NCI-H2081 (cell line): ENCODE measurements at places on chromosomes 12 and 14.
A peak's percentile ranks its signal among the peaks of the same experiment; 100 is the strongest.

DNA sequence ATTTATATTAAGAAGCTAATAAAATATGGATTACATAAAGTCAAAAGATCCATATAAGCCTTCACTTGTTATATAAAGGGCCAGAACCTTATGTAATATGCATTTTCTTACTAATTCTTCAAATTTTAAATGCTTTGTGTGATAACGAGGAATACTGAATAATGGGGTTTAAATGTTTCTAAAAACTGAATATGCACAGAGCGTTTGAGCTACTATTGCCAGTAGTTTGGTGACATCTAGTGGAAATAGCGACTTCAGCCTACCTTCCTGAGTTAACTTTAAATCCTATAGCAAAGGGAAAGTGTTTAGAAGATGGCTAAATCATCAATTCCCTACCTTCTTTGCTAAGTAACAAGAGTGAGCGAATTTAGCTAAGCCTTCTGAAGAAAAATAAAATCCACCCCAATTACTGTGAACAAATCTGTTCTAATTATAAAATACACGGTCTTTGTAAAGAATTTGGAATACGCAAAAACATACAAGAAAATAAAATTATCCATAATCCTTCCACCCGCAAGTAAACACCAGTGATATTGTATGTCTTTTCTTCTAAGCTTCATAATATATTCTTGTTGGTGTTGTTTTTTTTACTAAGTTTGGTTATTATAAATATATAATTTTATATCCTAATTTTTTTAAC lies 115.5 kb upstream of the G2E3 start:
- peak; percentile 78 for DNase-seq

GRCh38 chr12:9718968-9719367 lies 13.9 kb downstream of the CLECL1 start:
- no peak for DNase-seq

DNA sequence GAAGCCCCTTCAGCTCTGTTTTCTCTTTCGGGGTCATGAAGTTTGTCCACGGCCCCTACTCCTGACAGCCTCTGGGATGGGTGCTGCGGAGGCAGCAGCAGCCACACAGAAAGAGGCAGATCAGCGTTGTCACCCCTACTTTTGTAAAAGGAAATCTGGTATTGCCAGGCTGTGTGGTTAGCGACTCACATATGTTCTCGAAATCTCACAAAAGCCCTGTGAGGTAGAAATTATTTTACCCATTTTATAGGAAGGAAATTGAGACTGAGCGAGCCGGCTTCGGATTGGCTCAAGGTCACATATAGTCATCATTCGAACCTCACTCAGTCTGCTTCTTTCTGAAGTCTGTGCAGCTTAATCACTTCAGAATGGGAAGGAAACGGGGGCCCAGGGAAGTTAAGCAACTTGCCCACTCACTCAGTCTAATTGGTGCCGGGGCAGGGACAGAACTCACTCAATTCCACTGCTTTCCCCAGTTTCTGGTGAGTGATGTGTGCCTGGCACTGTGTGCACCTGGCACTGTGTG lies 1.1 kb upstream of the CKAP4 start:
- no peak for DNase-seq

DNA sequence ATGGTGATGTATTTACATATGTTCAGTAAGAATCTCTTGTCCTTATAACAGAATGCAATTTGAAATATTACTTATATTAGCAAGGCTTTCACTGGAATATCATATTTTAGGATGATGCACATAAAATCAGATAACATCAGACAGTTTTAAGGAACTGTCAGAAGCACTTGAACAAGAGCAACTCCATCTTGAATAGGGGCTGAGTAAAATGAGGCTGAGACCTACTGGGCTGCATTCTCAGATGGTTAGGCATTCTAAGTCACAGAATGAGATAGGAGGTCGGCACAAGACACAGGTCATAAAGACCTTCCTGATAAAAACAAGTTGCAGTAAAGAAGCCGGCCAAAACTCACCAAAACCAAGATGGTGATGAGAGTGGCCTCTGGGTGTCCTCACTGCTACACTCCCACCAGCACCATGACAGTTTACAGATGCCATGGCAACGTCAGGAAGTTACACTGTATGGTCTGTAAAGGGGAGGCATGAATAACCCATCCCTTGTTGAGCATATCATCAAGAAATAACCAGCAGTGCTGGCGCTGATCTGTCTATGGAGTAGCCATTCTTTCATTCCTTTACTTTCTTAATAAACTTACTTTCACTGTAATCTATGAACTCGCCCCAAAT lies 27.6 kb upstream of the ETV6 start:
- DNase-seq = peak; percentile 22

- DNase-seq = no peak
Observed at GRCh38 chr14:67940486-67941455, 121.2 kb downstream of the RAD51B start.

DNA sequence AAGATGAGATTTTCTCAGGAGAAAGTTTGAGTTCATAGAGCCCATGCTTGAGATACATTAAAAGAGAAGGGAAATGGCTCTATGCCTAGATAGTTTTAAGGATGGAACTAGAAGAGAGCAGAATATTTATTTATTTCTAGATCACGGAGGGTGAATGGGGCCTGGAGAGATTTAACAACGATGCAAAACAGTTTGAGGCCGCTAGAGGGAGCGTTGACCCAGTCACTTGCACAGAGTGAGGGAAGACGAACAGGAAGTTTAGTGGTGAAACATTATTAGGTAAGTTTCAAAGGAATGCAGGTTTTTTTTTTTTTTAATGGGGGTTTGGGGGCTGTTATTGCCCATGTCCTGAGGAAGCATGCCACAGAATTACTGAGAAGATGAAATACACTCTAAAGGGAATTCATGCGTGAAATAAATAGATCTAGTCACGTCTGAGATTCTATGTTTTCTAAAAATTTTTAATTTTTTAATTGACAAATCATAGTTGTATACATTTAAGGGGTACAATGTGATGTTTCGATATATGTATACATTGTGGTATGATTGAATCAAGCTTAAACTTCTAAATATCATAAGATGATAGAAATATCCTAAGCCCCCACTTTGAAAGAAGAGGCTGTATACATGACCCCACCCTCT lies 14.8 kb upstream of the PPP1R1A start:
- DNase-seq = peak; percentile 24

DNA sequence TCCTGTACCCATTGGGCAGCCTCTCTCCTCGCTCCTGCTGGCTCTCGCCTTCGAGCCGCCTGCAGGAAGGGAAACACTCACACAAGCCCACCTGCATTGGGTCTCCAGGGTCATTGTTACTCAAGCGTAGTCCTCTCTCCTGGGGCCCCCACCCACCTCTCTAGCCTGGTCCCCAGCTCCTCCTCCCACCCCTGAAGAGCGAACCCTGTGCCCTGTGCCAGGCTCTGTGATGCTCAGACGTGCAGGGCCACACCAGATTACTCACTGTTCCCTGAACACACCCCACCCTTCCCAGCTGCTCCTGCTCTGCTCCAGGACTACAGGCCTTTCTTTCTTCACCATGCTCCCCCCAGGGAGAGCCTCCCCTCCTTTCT lies 88.1 kb downstream of the NINJ2 start:
- no peak for DNase-seq

DNA sequence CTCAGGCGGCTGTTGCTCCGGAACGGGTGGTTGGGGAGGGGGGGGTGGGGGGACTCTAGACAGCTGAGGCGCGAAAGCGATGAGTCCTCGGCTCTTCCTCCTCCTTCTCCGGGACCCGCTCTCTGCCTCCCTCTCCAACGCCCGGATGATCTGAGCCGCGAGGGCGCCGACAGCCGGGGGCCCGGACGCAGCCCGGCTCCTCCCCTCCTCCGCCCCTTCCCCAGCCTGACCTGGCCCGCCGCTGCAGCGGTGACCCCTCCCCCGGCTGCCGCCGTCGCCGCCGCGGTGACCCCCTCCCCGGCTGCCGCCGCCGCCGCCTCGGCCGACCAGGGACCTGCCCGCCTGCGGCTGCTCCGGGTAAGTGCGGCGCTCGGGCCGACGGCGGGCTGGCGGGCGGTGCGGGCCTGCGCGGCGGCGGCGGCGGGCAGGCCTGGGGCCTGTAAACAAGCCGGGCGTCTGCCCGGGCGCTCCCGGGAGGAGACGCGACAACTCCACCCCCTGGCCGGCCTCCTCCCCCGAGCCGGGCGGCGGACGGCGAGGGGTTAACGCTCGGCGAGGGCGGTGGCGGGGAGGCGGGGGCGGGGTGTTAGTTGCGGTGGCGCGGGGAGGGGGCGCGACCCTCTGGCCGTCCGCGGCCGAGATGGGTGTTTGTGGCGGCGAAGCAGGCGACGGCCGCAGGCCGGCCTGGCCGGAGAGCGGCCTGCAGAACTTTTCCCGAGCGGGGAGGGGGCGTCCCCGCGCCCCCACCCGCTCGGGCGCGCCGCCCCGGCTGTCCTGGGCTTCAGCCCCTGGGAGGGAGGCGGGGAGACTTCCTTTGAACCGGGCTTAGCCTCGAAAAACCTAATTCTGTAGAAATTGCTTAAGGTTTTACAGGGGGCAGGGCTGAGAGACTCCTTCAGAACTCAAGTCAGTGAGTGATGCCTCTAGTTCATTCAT lies 568 bp downstream of the PPM1A start:
- peak; percentile 54 for DNase-seq

DNA sequence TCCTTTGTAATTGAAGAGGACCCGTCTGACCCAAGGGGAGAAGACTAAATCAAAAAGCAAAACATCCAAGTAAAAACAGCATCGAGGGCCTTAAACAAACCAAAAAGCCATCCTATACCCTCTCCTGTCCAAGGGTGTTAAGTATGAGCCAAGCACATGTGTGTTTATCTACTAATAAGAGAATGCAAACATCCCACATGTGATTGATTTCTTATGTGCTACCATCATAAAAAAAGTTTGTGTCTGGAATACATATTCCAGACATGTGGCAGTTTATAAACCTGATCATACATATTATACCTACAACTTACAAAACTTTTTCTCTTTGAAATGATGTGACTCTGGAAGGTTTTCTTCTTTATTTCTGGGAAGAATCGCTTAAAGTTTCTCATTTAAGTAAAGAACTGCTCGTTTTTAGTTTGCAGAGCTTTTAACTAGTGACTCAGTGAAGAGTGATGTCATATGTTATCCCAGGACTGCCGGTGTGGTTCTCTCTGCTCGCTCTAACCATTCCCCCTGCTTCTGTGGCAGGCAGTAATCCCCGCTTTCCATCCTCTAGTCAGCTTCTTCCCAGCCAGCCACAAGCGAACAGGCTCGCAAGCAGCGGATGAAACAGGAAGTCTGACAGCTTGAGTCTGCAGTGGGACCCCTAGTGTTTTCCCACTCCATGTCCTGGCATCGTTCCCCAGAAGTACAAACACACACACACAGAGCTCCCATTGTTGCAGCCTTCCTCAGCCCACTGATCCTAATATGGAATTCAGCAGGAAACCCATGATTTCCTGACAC lies 431 bp upstream of the RHOJ start:
- DNase-seq = peak; percentile 97

DNA sequence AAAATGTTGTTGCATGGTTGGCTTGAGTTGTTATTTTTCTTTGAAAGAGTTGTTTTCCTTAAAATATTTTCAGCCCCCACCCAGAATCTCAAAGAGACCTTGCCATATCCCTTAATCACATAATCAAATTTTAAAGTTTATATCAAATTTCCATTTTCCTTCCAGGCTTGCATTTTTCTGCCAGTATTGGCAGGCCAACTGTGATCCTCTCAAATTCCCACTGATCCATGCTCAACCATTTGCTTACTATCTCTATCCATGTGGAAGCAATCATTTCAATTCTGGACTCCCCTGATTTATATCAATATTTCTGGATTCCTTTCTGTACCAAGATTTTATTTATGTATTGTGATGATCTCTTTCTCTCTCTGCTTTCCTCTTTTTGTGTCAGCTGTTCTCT lies 64.2 kb upstream of the PYGL start:
- DNase-seq = no peak

DNA sequence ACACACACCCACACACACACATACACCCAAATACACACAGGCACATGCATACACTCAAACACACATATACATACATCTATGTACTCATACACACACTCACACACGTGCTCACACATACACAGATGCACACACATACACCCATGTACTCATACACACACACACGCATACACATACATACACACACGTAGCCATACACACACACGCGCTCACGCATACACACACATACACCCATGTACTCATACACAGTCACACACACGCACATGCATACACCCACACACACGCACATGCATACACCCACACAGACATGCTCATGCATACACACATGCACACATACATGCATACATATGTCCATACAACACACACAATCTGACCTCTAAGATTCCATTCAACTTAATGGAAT lies 87.7 kb upstream of the ANO2 start:
- no peak for DNase-seq

- no peak for DNase-seq
Observed at GRCh38 chr14:59292028-59292427, 103.6 kb downstream of the DAAM1 start.

- no peak for DNase-seq
Observed at GRCh38 chr12:93759512-93760081, 82.4 kb downstream of the CRADD start.

GRCh38 chr12:25189656-25190055 lies 5.3 kb downstream of the DNAI7 start:
- DNase-seq = no peak

DNA sequence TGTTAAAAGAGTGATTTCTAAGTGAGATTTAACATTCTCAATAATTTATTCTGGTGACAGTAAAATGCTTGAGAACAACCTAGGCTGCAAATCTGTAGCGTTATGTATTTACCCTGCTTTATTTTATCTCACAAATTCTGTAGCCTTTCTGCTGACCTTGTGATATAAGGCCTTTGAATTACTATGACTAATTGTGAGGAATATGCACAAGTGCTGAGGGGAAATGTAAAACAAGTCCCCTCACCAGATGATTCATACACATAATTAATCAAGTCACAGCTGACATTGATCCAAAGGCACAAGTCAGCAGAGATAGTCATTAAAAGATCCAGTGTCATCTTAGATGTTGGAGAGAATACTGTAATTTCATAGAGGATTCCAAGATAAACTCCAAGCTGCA lies 992.7 kb upstream of the USP15 start:
- DNase-seq = no peak

GRCh38 chr14:39145266-39145966 lies 24.7 kb downstream of the TRAPPC6B start:
- no peak for DNase-seq

DNA sequence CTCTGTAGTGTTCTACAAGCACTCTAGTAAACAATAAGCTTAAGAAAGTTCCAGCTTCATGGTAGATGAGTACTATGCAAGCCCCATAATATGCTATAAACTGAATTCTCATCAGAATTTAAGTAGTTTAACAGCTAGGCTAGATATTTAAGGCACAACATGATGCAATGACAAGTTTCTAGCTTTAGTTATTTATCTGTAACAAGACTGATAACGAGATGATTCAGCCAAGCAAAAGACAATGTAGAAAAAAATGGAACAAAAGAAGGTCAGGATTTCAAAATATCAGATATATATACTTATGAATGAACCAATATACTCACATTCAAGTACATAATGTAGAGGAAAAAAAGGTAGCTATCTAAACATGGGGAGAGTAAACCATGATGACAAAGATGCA lies 61.0 kb upstream of the RERGL start:
- no peak for DNase-seq

- DNase-seq = no peak
Observed at GRCh38 chr12:75409830-75410229, 18.9 kb downstream of the GLIPR1L2 start.
